ENCODE measurements at places on chromosomes 1 and 21.
A peak's percentile ranks its signal among the peaks of the same experiment; 100 is the strongest.

- DNase-seq = no peak
These were observed 1.5 kb downstream of the TMEM201 start for GRCh38 chr1:9590201-9590600.

- DNase-seq = no peak
These were observed 146.7 kb downstream of the KCNT2 start for GRCh38 chr1:196461521-196461920.

- DNase-seq = no peak
These were observed 416.0 kb downstream of the SIPA1L2 start for GRCh38 chr1:232213928-232214327.

- DNase-seq = no peak
These were observed 19.1 kb downstream of the AGL start for GRCh38 chr1:99869304-99869703.

- DNase-seq = no peak
These were observed 312.7 kb upstream of the NCAM2 start for GRCh38 chr21:20685475-20685874.

GRCh38 chr1:226064816-226065248 is 2.3 kb downstream of the H3-3A start:
- DNase-seq = no peak

DNA sequence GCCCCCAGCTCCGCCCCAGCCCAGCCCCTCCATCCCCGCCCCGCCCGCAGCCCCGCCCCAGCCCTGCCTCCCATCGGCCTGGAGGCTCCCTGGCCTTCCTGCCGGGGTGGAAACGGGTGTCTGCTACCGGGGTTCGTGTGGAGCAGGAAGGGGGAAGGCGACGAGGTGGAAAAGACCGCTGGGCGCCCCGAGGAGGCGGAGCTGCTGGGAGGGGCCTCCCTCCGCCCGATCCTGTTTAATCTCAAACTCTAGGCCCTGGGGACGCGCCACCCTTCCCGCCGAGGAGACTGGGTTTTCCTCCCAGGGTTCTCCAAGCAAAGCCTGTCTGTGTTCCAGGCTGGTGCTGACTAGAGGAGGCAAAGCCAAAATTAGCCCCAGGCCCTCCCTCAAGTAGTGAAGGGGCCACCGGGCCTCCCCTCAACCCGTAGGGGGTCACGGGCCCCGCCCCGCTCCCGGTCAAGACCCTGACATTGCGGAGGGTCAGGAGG is 16.2 kb upstream of the TTLL10 start:
- DNase-seq = peak; percentile 1

GRCh38 chr1:183996396-183996795 is 41.1 kb downstream of the COLGALT2 start:
- no peak for DNase-seq

DNA sequence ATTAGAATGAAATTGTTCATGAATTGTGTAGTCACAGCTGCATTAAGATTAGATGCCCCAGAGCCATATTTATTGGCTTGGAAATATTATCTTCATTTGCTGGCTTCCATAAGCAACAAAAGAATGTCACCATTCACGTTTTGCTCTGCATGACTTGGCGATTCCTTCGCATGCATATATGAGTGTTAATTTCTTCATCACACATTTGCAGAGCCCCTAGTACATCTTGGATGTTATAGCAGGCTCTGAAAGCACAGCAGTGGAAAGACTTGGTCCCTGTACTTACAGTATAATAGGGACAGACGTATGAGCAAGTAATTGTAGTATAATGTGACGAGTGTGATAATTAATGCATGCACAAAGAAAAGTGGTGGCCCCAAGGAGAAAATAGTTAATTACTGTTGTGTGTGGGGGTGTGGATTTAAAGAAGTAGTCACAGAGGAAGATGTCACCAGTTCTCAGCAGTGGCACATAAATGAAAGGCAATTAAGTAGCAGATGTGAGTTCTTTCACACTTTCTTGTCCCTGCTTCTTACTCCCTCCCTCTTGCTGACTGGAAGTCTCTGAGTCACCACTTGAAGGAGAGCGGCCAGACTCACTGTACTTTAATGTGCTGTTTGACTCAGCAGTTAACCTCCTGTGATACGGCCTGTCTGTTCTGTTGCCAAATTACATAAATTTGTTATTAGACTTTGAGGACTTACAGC is 21.0 kb downstream of the S100A10 start:
- DNase-seq = no peak

- no peak for DNase-seq
These were observed 13.0 kb upstream of the UQCRHL start for GRCh38 chr1:15820478-15820877.

GRCh38 chr1:216410026-216410425 is 13.2 kb downstream of the USH2A start:
- no peak for DNase-seq

DNA sequence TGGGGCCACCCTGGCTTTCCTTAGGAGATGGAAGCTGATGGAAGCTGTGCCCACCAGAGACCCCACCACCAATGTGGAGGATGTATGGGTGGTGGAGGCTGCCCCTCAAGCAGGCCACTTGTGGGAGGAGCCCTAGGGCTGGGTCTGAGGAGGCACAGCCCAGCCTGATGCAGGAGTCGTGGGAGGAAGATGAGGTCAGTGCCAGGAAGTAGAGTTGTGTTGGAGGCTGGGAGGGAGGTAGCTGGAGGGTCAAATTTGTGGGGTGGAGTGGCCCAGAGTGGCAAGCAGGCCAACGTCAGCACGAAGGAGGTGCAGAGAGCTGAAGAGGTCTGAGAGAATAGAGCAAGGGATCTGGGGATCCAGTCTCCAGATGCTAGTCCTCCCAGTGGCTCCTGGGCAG is 119.0 kb upstream of the USP24 start:
- DNase-seq = no peak

- DNase-seq = no peak
These were observed 59.6 kb downstream of the VPS26C start for GRCh38 chr21:37207441-37208009.

DNA sequence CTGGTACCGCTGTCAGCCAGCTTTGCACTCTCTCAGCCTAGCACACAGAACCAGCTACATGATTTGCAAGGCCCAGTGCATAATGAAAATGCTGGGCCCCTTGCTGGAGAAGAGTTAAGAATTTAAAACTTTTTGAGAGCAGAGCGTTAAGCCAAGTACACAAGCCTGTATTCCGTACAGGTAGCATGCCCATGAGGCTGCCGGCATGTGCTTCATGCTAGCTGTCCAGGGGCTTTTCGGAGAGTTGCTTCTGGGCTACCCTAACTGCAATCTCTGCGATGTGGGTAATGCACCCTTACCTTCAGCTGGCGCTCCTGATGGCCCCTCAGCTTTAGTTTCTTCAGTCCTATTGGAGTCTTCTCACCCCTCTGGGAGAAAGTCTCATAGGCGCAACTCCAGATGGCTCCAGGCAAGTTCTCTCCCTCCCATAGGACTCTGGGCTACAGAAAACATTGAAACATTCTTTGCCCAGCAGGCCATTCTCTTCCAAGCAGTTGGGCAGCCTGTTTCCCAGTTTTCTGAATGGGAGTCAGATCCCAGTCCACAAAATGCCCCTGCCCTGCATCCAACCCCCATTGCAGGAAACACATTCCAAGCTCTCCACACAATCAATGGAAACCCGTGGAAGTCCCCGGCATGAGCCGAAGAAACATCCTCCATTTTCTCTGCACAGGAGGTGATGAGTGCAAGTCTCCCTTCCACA is 5.7 kb upstream of the AKT3 start:
- no peak for DNase-seq

DNA sequence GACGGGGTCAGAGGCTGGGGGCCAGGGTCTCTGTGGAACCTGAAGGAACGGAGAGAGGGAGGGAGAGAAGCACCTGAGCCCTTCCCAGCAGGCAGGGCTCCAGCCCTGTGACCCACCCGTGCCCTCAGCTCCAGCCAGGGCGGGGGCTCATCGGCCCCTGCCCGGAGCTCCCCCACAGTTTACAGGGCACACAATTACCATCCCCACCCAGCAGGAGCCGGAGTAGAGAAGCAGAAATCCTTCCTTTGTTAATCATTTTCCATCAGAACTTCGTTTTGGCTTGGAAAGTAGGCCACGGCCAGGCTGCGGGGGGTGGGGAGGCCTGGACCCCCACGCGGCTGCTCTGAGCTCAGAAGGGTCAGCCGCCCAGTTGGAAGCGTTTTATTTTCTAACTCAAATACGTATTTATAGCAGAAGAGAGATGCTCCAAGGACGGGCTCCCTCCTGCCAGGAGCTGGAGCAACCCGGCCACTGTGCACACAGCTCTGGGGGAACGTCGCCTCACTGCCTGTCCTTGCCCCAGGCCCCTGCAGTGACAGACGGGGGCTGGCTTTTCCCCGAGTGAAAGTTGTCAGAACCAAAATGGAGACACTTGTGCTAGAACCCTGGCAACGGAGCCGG is 42.7 kb upstream of the ADARB1 start:
- no peak for DNase-seq

GRCh38 chr1:22216210-22216883 is 73.5 kb upstream of the WNT4 start:
- no peak for DNase-seq

DNA sequence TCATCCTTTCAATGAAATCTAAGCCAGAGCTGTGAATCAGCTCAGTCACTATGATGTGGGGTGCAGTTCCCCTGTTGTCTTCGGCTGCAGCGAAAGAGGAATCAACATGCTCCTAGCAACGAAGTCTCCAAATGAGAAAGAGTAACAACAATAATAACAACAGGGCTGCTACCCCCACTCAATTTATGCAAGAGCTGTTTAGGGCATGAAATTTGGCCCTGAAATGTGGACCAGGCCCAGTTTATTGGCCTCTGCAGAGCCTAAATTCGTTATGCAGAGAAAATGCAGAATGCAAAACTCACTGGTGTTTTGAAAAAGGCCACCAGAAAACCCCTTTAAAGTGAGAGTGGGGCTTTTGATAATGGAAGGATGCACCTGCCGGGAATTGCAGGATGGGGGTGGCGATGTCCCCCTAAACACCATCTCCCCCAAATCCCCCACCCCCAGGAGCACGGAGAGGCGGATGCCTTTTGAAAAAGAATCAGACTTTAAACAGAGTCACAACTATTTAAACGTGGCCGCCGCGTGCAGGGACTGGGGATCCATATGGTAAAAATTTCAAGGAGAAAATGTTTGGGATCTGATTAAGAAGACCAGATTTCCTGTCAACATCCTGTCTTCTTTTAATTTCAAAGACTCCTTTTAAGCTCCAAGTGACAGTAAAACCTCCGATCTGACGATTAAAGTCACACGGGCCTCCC is 1.9 kb downstream of the RUNX3 start:
- no peak for DNase-seq

DNA sequence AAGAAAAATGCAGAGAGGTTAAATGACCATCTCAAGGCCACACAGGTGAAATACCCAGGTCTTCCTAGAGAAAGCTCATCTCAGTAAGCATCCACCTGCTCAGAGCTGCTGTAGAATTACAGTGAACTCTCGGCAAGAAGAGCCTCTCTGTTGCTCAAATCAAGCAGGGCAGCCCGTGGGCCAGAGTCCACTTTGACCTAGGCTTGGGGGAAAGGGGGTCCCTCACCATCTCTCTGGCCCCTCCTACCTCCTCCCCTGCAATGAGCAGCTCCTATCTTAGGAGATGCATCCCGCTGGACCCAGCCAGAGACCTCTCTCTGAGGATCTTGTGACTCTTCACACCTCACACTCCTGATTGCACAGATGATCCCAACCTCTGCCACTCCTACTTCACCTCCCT is 364.7 kb downstream of the PTPRU start:
- no peak for DNase-seq

DNA sequence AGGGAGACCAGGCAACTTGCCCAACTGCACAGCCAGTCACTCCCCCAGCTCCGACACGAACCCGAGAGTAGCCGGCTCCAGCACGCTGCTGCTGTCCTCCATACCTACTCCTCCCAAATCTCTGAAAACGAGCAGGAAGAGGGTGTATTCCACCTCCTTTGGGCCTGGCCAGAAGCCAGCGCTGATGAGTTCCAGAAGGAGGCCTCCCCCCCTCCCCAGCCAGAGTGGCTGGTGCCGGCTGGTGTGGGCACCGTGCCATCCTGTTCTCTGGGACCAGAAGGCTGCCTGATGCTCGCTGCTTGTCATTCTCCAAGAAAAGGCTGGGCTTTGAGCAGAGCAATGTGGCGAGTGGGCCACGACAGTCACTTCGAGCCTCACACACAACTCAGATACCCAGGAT is 22.2 kb downstream of the KCNN3 start:
- DNase-seq = no peak

- no peak for DNase-seq
These were observed 3.1 kb downstream of the TRAF5 start for GRCh38 chr1:211329764-211330201.

DNA sequence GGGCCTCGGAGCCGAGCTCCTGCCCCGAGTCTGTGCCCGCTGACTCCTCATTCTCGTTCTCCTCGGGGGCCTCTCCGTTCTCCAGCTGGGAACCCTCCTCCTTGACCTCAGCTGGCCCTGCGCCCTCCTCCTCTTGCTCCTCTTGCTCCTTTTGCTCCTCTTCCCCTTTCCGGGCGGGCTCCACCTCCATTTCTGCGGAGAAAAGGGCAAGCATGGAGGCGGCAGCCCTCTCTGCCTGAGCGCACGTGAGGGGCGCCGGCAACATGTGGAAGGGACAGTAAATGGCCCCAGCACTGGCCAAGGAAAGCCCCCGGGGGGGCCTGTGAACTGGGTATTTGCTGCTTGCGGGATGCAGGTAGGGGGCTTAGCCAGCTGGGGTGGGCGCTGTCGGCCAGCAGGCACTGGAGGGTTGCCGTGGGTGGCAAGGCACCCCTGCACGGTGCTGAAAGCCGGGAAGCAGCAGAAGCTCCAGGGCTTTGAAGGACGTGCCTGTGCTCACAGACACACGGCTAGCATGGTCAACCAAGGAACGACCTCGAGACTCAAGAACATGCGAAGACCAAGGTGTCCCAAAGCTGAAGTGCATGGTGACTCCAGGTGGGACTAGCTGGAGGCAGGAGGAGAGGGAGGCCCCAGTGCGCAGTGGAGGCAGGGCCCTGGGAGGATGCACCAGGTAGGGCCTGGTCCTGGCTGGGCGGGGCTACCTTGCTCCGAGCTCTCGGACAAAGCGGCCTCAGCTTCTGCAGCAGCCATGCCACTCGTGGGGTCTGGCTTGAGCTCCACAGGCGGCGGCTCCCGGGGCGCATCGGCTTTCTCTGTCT is 30.7 kb downstream of the ZBTB17 start:
- DNase-seq = no peak

- no peak for DNase-seq
These were observed 364.3 kb upstream of the USP24 start for GRCh38 chr1:55579332-55580001.

GRCh38 chr1:154324241-154324640 is 1.1 kb upstream of the ATP8B2 start:
- no peak for DNase-seq

GRCh38 chr21:17644186-17644585 is 31.5 kb upstream of the BTG3 start:
- no peak for DNase-seq

All from HS-5 (cell line).